ENCODE measurements at places on chromosomes 7 and 10.

GRCh38 chr7:33399528-33400213 is 270.3 kb downstream of the BBS9 start:
- DNase-seq, result no peak

- no peak for DNase-seq
Measured at GRCh38 chr7:153158149-153158548, 398.6 kb downstream of the ACTR3B start.

DNA sequence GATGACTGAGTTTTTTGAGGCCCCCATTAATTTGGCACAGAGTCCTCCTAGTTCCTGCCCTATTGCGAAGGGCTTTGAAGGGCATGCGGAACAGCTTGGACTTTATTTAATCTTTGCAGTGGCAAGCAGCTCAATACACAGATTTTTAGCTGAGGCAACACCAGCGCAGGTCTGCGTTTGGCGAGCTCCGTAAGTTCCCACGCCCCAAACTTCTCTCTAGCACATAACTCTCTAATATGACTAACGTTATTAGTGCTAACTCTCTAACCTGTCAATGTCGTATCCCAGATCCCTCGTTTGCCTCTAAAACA is 366 bp upstream of the TAF3 start:
- no peak for DNase-seq

DNA sequence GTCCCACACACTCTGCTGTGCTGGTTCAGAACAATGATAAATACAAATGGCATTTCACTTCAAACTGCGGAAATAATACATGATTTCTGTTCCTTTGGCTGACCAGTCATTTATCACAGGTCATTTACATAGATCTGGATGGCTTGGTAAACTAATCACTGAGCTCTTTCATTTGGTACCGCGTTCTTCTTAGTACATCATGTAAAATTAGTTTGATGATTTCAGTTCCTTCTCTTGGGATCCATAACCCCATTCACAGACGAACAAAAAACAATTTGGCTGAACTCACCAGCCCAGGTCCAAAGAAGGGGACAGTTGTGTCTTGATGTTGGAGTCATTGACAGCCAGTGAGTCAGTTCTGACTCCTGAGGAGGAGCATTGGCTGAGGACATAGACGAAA is 689.8 kb downstream of the INHBA start:
- no peak for DNase-seq

DNA sequence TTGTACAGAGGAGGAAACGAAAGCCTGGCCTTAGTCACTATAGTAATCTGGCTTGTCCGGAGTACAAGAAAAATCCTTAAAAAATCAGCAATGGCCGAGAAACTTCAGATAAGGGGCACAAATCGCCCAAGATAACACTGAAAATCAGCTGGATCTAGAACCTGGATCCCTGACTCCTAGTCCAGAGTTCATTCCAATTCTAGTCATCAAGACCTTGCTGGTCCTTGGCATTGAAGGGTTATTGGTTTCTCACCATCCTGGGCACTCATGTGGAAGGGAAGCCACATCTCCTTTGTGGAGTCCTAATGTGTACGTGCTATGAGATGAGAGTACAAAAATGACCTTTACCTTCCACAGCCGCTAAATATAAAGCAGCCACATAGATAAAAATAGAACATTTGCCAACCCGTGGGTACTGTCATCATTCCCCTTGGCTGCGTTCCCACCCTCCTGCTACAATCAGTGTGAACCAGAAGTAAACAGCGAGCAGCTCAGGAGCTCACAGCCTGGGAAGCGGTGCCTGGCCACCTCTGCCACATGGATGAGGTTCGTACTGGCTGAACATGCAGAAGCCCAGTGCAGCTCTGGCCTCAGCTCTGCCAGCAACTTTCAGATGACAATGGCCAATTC is 116.0 kb upstream of the PDLIM1 start:
- no peak for DNase-seq

DNA sequence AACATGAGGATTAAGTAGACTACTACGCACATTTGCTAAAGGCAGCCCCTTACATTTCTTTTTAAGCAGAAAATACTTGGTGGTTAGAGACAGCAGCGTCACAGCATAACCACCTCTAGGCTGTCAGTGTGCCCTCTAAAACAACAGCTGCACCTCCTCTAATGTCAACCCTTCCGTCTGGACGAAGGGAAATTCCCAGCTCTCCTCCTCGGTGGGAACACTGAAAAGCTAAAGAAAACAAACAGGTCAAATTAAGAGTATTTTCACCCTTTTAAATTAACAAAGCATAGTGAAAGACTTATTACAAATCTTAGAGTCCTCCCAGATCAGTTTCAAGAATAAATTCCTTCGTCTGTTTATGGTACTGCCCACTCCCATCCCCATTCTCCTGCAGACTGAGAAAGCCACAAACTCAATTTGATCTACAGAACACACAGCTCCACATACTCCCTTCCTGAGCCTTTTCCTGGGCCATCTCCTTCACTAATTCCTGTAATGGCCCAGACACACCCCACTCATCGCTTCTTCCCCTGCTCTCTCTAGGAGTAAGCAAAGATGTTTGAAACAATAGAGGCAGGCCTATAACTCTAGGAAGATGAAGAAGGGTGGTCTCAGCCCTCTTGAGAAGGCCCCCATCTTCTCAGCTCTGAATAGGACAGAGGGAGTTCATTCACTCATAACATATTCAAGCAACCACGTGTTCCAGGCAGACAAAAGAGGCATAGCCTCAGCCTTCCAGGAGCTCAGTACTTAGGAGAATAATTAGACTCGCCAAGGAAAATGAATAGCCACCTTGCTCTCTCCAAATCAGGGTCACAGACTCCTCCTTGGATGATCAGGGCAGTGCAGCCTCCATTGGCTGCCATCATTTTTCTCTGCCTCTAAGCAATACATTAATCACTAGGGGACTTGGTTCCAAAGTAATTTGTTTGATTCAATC is 47.5 kb upstream of the HNRNPH3 start:
- DNase-seq, result no peak

DNA sequence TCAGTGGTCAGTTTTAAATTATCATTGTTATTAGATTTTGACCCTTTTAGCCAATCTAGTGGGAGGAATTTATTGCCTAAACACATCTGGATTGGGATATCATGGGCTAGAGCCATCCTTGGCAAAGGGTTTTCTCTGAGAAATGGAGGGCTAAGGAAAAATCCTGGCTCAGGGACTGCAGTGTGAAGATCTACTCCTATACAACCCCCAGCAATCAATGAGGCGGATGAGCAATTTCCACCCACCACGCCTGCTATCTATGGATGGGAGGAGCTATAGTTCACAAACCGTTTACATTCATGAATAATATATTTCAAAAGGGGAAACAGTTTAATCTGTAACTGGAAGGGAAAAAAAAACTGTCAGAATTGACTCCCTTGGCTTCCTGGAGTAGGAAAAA is 2.7 kb downstream of the CAV1 start:
- DNase-seq, result no peak
